Fibroblast of skin of abdomen (primary cell): ENCODE measurements at places on chromosomes 3 and 15.

DNA sequence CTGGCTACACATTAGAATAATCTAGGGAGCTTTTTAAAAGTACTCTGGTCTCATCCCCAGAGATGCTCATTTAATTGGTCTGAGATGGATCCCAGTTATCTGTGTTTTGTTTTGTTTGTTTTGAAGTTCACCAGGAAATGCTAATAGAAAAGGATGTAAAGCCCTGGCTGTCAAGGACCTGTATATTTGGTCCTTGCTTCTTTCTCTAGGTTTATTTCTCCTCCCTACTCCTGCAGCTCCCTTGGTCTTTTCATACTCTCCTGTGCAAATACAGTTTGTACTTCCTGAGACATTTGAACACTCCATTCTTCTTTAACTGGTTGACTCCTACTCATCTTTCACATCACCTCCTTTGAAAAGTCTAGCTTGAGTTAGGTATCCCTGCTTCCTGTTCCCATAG, 3.3 kb downstream of the PIK3CA start:
- no peak for DNase-seq

GRCh38 chr15:52259503-52259902, 36.1 kb downstream of the MYO5C start:
- no peak for DNase-seq

GRCh38 chr15:42604894-42605744, 29.7 kb downstream of the STARD9 start:
- DNase-seq: peak; percentile 52

- no peak for DNase-seq
Observed at GRCh38 chr3:123611082-123611481, 26.2 kb upstream of the HACD2 start.

DNA sequence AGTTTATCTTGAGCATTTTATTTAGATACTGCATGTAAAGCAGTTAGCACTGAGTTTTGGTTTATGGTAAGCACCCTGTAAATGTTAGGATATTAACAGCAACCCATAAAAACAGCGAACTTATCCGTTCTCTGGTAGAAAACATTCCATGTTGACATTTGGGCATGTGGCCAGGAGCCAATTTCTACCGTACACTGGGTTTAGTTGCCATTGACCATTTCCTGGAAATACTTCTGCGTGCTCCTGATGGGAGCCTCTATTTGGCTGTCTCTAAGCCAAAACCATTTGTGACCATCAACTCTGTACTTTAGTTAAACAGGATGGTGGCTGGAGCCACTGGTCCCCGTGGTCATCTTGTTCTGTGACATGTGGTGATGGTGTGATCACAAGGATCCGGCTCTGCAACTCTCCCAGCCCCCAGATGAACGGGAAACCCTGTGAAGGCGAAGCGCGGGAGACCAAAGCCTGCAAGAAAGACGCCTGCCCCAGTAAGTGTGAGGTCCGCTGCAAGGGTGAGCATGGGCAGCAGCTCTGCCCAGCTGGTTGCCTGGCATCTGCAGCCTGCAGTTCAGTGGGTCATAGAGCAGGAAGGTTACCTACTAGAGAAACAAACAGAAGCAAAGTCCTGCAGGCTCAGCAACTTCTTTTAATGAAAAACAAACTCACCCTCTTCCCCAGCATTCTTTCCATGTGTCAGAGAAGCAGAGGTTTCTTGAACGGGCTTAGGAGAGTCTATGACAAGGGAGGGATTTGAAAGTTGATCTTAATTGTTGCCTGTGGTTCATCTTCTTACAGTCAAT, 7.1 kb downstream of the THBS1 start:
- peak; percentile 46 for DNase-seq
